ENCODE measurements at places on chromosomes 2 and 18. TPM values are rescaled to one million over a fixed set of nuclear protein-coding genes. Genes with fewer than 3 reads are reported as not detected.

RNF152 gene
- total RNA-seq = not detected

MERTK gene
- 0.20 TPM for total RNA-seq

DNA sequence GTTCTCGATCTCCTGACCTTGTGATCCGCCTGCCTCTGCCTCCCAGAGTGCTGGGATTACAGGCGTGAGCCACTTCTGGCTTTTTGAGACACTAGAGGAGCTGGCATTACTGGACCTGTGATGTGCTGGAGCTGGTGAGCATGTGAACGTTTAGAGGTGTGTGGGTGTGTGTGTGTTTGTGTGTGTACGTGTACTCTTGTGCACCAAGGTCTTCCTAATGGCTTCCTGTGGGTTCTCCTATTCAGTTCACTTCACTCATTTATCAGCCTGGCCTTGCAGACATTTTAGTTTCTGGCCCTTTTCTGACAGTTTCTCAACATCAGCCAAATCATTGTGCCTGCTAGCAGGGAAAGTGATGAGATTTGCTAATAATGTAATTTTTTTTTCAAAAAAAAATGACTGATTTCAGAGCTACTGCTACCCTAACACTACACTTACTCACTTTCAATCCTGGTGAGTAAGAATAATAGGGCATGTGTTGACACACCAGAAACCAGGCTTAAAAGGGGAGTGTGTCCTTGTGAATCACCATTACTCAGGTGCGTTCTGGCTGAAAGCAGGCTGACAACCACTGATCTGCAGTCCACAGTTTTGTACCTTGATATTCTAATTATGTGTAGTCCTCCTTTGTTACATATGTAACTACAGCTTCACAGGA, 41.0 kb upstream of the ACTR3 start:
- no peak for DNase-seq

GRCh38 chr2:240042740-240043139, 10.6 kb downstream of the OR6B3 start:
- no peak for DNase-seq

GRCh38 chr2:127153691-127154158, 46.8 kb upstream of the BIN1 start:
- DNase-seq = no peak

GRCh38 chr2:117170897-117171296, 643.6 kb upstream of the DDX18 start:
- DNase-seq = no peak

Measured in activated CD4-positive, alpha-beta memory T cell treated with anti-CD3 and anti-CD28 coated beads, Interleukin-2, amount 10 ng/mL, durations not matched to agents 7 days and 5 days (primary cell).